ENCODE measurements at places on chromosomes 3 and 15.

GRCh38 chr15:70559265-70560239, 203.8 kb downstream of the UACA start:
- DNase-seq, result peak; percentile 45

DNA sequence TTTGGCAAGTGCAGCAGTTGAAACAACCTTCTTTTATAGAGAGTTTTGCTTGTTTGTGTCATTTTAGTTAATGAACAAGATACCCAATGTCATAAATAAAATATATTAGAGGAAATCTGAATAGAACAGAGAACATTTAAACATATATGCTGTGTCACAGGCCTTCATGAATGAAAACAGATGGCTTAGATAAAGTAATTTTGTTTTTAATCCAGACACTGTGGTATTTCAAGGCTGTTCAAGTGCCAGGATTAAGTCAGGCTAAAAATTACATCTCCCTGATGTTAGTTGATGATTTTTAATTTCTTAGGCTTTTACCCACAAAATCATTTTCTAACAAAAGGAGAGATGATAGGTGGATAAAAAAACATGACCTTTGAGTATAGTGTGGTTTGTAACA, 4.9 kb upstream of the ACKR4 start:
- DNase-seq, result no peak

DNA sequence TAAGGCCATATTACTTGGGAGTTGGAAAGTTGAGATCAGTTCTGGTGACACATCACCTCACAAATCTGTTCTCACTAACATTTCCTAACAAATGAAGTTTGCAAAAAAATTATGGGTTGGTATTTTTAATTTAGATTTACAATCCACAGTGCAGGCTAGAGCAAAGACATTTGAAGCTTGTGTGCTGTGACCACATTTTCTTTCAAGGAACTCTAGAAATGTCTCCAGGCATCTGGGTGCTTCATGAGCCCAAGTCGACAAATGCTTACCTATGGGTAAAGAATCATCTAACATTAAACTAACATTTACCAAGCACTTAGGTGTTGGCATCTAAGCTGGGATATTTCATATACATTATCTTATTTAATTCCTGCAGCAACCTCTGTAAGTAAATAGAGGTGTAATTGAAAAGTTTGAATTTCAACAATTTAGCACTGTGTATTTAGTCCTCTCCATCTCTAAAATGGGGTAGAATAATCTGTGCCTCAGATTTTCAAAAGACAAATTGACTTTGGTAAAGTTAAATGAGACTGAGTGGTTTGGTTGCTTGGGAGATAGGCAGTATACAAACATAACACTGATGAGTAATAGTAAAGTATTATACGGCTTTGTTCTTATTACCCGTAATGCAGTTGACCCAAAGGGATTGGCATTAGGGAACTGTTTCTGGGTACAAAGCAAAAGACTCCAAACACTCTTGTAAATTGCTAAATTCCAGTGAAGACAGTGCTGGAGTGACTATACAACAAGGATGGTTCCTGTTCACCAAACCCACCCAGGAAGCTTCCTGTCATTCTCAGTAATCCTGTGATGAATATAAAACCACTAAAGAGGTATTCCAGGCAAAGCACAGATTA, 162.5 kb downstream of the TPRG1 start:
- peak; percentile 14 for DNase-seq

DNA sequence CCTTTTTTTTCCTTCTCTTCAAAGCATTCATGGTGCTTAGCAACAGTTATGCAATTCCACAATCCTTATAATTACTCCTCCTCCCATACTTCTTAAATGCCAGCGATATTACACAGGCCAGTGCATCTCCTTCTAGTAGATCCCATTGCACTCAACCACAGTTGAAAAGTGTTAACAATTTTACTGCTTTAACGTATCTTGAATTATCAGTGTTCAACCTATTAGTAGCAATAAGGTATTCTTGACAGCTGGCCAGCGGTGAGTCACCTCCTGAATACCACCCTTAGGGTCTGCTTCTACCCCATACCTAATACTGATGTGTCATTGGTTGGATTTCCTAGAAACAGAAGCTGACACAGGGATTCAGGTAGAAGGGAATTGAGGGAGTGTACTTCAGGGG, 24.0 kb upstream of the TEX9 start:
- no peak for DNase-seq

DNA sequence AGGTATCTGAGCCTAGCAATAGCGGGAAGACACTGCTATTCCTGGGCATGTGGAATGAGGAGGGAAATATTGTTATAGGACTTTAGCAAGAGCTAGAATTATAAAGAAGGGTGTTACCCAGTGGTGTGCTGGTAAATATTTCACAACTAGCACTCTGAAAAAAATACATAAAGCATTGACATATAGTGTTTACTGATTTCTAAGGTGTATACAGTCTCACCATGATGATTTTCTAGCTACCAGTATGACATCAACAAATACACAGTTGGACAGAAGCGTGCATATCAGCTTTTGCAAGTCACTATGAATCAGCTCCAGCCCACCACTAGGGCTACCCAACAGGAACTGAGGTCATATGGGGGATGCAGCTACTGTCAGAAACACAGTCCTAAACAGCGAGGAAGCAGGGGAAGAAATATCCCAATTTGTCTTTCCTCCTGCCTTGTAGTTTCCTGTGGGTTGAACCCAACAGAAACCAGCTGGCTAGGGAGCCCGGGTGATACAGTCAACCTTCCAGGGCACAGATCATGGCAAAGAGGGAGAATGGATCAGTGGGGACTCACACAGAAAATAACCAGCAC, 39.6 kb downstream of the HGD start:
- peak; percentile 20 for DNase-seq

DNA sequence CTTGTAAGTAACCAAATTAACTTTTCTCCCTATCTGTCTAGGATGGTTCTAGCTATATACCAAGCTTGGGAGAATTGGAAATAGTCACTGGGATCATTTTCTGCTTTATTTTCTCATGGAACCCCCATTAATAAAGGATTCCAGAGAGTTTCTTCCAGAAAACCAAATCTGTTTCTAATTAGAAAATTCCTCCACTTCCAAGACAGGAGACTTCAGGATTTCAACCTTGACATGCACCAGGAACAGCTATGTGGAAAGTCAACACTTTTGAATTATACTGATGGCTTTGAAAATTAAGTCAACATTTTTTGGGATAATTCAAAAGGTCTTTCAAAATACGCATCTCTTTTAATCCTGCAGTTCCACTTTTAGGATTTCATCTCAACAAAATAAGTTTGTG, 138.3 kb downstream of the MEX3B start:
- no peak for DNase-seq

- DNase-seq, result peak; percentile 29
These were observed 88.5 kb upstream of the NANOGP8 start for GRCh38 chr15:35173444-35174118.

GRCh38 chr3:29282427-29283230, 1.8 kb downstream of the RBMS3 start:
- peak; percentile 12 for DNase-seq

DNA sequence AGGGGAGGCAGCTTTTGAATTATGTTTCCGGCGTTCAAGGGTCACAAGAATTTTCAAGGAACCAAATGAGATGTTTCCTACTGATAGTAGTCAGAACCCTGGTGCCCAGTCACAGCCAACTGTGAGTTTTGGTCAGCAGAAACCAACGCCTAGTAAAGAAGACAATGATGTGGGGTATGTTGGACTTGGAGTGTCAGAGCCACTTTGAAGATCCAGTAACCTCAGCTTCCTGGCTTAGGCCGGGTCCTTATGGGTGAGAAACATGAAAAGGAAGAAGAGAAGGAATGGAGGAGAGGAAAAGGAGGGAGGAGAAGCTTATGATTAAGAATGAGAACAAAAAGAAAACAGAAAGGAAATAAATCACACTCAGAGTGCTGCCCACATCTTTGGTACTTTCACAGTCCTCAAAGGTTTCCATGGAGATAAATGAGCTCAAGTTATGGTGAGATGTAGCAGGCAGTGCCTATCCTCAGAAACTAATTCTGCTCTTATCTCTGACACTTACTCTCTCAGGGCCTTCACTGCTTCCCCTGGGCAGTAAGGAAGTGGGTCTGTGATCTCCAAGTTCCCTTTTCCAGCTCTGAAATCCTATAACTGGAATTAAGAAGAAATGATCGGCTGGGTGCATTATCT, 2.0 kb upstream of the MCF2L2 start:
- no peak for DNase-seq

- peak; percentile 24 for DNase-seq
These were observed 84.5 kb downstream of the ASB7 start for GRCh38 chr15:100686725-100687473.

- DNase-seq, result no peak
These were observed 3.0 kb upstream of the BUB1B start for GRCh38 chr15:40157778-40158447.

DNA sequence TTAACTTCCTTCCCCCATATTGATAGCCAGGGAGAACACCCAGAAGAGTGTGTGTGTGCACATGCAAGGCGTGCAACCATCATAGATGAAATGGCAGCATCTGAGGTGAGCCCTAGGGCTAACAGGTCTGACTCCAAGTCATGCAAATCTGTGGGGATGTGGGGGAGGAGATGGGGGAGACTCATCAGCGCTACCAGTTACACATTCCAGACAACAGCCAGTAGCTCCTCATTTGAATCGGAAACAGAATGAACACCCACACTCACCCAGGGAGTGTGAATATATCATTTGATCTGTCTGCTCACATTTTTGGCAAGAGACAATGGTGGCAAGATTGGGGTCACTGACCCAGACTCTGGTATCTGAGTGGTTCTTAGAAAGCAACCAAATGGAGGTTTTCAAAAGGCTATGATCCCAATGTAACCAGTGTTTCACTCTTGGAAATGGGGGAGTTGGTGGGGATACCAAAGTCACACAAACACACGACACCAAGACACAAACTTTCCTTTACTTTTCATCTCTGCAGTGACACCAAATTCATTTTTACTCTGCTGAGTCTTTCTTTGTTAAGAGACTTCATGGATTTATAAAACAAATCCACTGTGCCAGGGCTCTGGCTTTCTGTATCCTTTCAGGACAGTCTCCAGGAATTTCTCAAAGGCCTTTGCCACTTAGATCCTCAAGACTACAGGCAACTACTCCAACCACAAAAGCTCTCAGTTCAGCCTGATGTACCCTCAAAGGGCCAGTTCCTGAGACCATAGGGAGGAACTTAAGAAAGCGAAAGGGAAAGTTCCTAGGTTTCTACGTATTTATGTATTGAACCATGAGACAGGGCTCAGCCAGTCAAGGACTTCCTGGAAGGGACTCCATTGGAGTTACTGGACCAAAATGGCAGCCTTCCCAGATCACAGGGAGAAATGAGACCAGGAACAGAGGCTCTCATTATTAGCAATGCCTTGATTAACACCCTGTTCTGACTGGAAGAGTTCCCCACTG, 2.2 kb downstream of the CDCP1 start:
- no peak for DNase-seq

Data from AG08396 (cell line).